ENCODE measurements at places on chromosomes 11 and 22.
A peak's percentile ranks its signal among the peaks of the same experiment; 100 is the strongest.

DNA sequence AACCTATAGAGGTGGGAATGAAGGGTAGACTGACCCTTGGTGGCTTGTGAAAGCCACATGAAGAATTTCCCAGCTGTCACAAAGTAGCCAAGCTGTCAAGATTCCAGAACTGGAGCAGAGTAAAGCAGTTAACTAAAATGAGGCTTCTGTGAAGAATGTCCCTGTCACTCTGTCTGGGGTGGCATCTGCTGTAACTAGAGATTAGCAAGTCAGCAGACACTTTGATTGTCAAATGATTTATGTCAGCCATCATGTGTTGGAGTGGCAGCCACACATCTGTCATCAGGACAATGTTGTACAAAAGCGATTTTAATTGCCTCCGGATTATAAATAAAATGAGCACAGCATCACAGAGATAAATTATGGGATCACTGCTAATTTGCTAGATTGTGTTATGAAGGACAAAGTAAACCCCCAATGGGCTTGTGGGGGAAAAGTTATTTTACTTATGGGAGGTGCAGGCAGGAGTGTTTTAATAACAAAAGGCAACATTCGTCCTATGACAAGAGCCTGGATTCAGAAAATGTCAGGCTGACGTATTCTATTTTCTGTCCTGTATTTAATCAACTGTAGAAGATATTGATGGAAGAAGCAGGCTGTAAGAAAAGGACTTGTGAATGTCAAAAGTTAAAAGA, 270.9 kb downstream of the FAM181B start:
- no peak for DNase-seq

DNA sequence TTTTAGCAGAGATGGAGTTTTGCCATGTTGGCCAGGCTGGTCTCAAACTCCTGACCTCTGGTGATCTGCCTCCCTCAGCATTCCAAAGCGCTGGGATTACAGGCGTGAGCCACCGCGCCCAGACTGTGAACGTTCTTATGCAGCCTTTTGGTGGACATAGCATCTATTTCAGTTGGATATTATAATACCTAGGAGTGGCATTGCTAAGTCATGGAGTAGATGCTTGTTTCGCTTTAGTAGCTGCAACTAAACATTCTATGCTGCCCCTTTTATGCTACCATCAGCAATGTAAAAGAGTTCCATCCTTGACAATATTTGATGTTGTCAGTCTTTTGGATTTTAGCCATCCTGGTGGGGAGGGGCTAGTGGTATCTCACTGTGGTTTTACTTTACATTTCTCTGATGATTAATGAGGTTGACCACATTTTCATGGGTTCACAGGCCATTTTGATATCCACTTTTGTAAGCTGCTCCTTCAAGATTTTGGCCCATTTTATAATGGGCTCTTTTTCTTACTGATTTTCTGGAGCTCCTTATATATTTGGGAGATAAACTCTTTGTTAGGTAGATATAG, 16.5 kb upstream of the APOBEC3A start:
- DNase-seq, result no peak

- DNase-seq, result no peak
Measured at GRCh38 chr11:37557990-37558389, 960.0 kb upstream of the RAG2 start.

DNA sequence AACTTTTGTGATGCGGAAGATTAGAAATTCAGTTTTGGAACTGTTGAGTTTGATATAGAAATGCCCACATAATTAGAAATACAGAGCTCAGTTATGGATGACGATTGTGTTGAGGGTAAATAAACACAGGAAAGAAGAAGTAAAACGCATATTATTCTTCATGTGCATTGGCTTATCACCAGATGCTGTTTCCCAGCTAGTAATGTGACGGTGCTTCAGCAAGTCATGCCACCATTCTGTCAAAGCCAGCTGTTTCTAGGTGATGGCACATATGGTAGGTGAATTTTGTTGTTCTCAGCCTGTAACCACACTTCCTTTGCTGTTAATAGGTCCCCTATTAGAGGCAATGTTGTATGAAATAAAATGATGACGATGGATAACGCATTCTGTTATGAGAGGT, 68.9 kb downstream of the C11orf65 start:
- no peak for DNase-seq

- peak; percentile 21 for DNase-seq
Measured at GRCh38 chr11:62140304-62141110, 16.7 kb downstream of the INCENP start.

DNA sequence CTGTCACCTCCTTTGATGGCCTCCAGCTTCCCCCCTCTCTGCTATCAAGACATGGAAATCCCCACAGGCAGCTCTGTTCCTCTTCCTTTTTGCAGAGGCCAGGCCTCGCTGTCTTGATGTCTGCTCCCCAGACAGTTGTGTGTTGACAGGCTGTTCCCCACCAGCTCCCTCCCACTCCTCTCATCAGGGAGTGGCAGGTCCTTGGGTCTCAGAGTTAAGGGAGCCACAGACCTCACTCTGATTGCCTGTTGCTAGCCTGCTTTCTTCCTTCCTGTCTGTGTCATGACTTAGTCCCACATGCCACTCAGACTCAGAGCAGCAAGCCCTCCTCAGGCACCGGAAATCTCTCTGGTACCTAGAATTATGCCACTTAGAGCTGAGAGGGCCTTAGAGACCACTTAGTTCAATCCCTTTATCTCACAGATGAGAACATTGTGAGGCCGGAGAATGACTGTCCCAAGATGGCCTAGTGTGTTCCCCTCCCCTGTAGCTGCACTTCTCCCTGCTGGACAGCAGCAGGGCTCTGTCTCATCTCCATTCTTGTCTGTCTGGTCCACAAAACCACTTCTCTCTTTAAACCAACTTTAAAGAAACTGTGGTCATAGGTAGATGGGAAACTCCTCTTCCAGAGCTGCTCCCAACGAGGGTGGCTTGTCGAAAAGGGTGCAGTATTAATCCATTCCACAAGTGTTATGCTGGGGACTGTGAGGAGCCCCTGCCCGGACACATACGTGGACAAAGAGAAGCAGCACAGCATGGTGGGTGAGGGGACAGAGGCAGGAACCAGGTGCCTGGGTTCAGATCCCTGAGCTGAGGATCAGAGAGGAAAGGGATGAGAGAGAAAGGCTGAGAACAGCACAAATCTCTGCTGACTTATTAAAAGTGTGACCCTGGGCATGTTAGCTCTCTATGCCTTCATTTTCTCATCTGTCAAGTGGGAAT, 4.2 kb downstream of the AMPD3 start:
- peak; percentile 58 for DNase-seq

DNA sequence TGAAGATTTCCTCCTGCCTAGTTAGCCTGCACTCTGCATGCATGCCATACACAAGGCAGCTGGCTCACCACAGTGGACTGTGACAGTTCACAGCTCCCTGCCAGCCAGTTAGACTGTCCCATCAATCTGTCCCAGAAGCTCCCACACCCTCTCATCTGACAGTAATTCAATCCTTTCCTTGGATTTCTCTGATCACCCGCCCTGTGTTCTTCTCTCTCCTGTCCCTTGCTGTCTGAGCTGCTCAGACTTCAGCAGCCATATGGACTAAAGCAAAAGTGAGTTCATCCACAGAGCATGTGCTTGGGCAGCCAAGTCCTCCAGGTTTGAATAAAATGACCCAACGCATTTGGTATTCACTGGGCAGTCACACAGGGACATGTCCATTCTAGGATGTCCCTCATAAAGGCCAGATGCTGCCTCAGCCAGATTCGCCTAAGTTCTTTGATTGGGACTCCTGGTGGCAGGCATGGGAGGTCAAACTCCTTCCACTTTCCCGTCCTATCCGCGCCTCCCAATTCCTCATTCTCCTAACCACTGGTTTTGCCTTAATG, 54.5 kb upstream of the ZBTB44 start:
- no peak for DNase-seq

GRCh38 chr11:47409440-47410369, 1.3 kb downstream of the SLC39A13 start:
- no peak for DNase-seq

- DNase-seq, result no peak
Measured at GRCh38 chr11:115710980-115711379, 206.8 kb upstream of the CADM1 start.

- no peak for DNase-seq
Measured at GRCh38 chr22:19855504-19856409, 1.1 kb upstream of the GNB1L start.

GRCh38 chr22:39414886-39415285, 15.3 kb downstream of the TAB1 start:
- DNase-seq, result no peak

GRCh38 chr11:60118338-60118737, 29.9 kb downstream of the MS4A2 start:
- no peak for DNase-seq

DNA sequence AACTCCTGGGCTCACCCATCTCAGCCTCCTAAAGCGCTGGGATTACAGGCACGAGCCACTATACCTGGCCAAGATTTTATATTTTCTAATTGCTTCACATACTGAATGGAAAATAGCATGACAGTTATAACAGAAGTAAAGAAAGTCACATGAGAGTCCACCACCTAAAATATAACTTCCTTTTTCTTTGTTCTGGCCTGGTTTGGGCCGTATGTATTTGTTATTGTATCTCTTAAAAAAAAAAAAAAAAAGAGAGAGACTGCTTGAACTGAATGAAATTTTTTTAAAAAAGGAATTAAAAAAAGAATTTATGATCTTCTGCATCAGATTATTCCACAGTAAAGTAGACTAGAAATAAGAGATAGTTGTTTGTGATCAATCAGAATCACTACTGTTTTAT, 86.0 kb upstream of the GRIK4 start:
- DNase-seq, result no peak

- no peak for DNase-seq
Measured at GRCh38 chr11:64747961-64748665, 4.2 kb upstream of the RASGRP2 start.

DNA sequence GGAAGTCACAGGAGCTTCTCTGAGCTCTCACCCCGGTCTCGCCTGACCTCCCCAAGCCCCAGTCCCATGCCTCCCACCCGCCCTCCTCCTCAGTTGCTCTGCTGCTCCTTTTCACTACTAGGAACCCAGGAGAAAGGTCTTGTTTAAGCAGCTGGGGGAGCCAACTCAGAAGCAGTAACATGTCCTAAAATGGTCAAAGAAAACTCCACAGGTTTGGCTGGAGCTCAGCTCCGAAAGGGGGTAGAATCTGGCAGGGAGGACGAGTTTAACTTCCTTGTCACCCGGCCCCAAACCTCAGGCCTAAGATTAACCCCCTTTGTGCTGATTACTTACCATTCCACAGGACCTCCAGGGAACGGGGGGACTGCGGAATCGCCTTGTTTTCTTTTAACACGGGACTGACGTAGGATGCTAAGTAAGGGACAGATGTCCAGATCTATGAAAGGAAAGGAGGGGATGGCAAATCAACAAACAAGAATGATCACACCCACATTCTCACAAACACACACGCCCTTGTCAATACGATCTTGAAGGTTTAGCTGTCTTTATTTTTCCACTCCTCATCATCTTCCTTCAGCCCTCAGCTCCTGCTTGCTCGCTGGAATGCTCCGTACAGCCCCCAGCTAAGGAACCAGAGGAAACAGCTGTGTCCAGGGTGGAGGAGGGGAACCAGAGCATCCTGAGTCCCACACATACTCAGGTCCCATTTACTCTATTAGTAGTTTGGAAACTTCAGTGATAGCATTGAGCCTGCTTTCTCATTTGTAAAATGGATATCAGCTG, 13.5 kb downstream of the PCSK7 start:
- DNase-seq, result no peak

DNA sequence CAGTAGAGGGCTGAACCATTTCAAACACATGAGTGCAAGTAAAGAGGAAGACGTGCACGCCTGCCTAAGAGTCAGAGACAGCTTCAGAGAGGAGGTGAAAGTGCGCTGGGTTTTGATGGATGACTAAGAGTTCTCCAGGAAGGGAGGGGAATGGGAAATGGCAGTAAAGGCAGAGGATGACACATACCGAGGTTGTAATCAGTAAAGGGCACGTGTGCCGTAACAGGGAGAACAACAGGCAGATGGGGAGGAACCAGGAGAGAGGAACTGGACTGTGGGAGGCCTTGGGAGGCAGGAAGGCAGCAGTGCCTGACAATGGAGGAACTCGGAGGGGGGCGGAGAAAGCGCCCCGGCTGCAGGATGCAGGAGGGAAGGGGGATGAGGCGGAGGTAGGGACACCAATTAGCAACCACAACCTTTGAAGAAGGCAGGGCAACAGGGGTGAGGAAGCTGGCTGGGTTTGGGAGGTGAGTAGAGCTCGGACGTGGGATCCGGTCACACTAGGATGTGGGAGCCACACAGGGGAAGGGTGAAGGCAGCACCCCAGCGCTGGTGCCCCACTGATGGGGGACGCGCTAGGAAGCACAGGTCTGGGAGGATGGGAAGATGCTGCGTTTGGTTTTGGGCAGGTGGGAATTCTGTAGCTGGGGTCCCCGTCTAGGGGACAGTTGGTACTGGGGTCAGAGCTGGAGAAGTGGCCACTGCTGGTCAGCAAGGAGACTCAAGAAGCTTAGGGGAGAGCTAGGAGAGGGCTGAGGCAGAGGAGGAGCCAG, 67.4 kb downstream of the SCUBE1 start:
- DNase-seq, result no peak

- DNase-seq, result no peak
Measured at GRCh38 chr11:108206969-108207682, 15.3 kb downstream of the NPAT start.

- no peak for DNase-seq
Measured at GRCh38 chr22:49426098-49426497, 401.6 kb downstream of the BRD1 start.

- DNase-seq, result no peak
Measured at GRCh38 chr11:21537980-21538379, 654.9 kb upstream of the ANO5 start.

DNA sequence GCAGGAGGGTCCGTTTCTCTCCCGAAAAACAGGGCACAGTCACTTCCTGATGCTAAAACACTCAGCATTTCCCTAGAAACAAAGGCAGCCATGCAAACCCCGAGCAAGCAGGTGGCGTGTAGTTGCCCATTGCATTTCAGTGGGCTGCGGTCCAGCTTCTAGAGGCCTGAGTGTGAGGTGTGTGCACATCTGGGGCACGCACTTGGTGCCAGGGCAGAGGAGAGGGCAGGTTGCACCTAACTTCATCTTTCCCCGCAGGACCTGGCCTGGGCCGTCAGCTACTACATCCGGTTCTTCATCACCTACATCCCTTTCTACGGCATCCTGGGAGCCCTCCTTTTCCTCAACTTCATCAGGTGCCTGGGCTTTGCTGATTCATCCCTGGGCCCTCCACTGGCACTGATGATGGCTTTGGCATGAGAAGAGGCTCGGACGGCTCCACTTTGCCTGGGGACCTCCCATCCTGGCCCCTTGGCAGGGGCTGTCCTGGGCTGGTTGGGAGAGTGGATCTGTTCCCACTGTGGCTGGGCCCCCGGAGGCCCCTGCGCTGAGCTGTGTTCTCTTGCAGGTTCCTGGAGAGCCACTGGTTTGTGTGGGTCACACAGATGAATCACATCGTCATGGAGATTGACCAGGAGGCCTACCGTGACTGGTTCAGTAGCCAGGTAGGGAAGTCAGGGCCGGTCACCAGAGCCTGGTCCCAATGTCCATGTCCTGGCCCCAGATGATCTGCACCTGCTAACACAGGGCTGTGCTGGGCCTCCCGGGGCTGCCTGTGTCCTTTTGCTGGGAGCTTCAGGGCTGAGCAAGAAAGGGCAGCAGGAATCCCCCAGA, 28.4 kb downstream of the FADS3 start:
- no peak for DNase-seq

- peak; percentile 0 for DNase-seq
Measured at GRCh38 chr22:22662095-22662494, 17.7 kb downstream of the GGTLC2 start.

GRCh38 chr22:23787600-23787896, 782 bp downstream of the SMARCB1 start:
- DNase-seq, result no peak
